Foreskin fibroblast (primary cell): ENCODE measurements at places on chromosomes 1 and 21.
A peak's percentile ranks its signal among the peaks of the same experiment; 100 is the strongest.

- no peak for DNase-seq
These were observed 11.4 kb downstream of the BLACAT1 start for GRCh38 chr1:205444300-205444930.

DNA sequence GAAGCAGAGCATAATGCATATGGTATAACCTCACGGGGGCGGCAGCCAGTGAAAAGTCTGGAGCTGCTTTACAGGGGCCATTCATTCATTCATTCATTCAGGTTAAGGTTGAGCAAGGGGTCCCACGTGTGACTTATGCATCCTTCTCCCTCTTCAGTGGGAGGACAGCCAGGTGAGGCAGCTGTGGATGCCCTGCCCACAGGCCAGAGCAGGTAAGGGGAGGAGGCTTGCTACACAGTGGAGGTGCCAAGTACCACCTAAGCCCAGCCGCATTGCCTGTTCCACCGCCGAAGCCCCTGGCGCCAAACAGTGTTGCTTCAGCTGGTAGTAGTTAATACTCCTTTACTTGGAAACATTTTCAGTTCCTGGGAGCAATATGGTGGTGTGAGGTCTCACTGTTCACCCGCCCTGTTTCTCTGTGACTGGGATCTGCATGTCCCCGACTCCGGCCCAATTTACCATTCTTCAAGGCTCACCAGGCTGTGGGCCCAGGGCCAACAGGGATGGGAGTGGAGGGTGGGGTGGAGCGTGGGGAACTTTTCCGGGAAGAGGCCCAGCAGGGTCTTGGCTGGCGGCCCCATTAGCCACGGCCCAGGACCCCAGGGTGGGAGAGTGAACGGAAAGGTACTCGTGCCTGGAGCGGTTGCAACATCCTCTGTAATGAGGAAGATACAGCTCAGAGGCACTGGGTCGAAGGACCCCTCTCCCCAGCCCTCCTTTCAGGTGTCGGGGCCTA is 722 bp upstream of the PODN start:
- peak; percentile 33 for DNase-seq

DNA sequence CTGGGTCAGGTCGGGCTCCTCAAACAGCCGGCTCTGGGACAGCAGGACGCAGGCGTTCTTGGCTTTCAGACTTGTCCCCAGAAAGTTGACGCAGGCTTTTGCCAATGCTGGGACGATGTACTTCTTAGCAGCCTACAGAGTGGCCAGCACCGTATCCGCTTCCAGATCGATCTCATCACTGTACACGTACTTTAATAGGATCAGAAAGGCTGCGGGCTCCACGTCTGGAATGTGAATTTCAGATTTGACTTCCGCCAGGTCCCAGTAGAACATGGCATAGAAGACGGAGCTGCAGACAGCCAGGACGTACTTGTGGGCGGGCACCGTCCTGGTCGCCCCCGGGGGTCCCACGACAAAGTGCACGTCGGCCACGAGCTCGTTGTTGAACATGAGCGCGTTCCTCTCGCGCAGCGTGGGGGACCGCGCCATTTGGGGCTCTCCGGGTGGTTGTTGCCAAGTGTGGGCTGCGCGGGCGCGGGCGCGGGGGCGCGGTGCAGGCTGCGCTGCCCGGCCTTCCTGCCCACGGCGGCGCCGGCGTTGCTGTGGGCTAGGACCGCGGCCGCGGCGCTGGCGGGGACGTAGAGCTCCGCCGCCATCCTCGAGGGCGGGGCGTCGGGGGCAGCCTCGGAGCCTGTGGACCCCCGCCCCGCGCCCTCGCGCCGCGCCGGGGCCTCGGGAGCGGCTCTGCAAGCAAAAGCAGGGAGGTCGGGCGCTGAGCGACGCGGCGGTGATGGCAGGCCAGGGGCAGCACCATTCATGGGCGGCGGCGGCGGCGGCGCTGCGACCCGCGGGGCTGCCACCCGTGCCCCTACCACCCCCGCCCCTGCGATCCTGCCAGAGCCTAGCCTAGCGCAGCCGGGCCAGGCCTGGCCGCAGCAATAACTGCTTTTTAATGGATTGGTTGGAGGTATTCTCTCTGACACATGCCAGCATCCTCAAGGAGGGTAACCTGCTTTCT is 10.6 kb downstream of the CNR2 start:
- DNase-seq: peak; percentile 14

GRCh38 chr1:32345289-32345827 is 9.3 kb upstream of the MARCKSL1 start:
- DNase-seq: peak; percentile 39

DNA sequence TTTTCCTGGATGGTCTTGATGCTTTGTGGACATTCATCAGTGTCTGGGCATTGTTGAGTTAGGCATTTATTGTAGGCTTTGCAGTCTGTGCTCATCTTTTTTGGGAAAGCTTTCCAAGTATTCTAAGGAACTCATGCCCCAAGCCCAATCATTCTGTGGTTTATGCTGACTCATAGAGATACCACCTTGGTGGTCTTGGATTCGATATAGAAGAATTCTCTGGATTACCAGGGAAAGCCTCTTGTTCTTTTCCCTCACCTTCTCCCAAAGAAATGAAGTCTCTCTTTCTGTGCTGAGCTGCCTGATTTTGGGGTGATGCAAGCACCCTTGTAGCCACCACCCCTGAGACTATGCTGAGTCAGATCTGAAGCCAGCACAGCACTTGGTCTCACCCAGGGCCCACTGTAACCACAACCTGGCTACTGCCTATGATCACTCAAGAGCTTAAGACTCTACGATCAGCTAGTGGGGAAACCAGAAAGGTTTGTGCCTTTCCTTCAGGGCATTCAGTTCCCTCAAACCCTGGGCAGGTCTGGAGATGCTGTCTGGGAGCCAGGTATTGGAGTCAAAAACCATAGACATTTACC is 422.6 kb downstream of the NUF2 start:
- DNase-seq: no peak
